Amniotic stem cell (primary cell): ENCODE measurements at places on chromosomes 1 and 21.

- DNase-seq: no peak
These were observed 48.9 kb downstream of the SYF2 start for GRCh38 chr1:25183126-25183980.

DNA sequence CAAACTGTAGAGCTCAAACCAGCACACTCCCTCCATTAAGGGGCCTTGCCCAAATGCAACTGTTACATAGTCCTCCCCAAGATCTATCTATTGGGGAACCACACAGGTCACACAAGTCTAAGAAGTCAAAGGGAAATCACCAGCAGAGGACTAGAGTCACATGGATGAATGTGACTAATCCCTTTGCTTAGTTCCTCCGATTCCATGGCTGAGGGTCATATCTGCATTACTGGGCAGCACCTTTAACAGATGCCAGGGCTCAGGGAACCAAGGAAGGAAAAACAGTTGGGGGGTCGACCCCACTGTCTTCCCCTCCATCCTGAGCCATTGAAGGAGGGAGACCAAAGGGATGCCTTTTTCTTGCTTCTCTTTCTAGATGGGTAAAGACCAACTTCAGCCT lies 23.4 kb upstream of the SMYD3 start:
- no peak for DNase-seq

GRCh38 chr1:28170001-28170596 lies 6.4 kb downstream of the PTAFR start:
- no peak for DNase-seq

- no peak for DNase-seq
These were observed 103.2 kb downstream of the PKN2 start for GRCh38 chr1:88787023-88787903.

DNA sequence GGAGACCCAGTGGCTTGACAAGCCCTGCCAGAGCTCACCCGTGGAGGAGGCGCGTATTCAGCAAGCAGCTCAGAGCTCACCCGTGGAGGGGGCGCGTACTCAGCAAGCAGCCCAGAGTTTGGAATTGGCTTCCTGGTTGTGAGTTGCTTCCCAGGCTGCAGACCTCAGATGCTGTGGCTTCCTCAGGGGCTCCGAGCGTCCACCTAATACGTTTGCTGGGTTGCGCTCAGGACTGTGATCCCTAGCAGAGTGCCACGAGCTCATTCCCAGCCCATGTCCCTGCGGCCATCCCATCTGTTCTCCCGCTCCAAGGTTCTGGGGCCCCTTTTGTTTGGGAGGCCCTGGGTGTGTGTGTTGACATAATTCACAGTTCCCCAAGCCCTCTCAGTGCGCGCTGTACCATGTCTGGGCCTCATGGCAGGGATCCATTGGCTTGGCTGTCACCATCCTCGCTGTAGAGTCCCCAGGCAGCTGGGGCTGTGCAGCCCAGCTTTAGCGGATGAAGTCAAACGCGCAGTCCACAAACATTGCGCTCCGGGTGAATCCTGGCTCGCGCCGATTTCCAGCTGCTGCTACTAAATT lies 3.6 kb downstream of the AJAP1 start:
- DNase-seq: no peak

DNA sequence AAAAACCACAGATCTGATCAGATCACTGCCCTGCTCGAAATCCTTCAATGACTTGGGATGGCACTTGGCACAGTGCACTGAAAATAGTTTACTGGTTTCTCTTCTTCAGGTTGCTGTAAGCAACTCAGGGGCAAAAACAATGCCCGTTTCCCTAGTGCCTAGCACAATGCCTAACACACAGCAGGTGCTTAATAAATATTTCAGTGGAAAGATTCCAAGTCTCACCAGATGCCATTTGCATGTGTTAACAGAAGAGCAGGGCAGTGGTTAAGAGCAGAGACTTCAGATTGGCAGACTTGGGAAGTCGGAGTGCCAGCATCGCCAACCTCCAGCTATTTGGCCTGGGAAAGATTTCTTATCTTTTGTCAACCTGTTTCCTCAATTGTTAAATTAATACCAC lies 10.9 kb upstream of the METTL25B start:
- DNase-seq: no peak

DNA sequence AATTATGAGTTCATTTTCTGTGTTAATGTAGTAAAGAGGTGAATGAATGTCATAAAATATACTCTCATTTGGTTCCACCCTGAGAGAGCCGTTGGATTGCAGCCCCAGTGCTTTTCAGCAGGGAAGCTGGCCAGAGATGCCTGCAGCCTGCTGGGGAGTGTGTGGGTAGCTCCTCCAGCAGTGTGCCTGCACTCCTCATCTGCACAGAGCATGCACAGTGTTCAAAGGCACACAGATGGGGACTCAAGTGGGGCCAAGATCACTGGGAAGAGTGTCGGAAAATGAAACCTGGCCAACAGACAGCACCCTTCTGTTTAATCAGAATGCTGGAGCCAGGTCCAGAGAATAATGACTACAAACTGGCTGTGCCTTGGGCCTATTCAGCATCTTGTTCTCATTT lies 206.8 kb downstream of the ST6GALNAC3 start:
- no peak for DNase-seq

DNA sequence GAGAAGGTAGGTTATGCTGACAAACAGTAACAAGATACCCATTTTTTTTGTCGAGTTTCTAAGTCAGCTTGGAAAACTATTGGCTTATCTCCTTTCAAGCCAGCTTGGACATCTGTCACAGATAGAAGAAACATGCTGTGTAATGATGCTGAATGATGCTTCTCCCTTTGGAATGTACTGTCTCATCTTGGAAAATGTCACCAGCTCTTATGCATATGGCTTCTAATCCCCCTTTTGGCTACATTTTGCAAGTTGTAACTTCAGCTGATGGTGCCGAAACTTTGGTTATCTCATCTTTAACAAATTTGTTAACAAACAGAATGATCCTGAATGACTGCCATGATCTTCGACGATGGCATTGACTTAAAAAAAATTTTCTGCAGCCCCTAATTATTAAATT lies 68.8 kb upstream of the ST6GALNAC3 start:
- DNase-seq: no peak

GRCh38 chr1:76303340-76303717 lies 228.8 kb downstream of the ST6GALNAC3 start:
- no peak for DNase-seq

DNA sequence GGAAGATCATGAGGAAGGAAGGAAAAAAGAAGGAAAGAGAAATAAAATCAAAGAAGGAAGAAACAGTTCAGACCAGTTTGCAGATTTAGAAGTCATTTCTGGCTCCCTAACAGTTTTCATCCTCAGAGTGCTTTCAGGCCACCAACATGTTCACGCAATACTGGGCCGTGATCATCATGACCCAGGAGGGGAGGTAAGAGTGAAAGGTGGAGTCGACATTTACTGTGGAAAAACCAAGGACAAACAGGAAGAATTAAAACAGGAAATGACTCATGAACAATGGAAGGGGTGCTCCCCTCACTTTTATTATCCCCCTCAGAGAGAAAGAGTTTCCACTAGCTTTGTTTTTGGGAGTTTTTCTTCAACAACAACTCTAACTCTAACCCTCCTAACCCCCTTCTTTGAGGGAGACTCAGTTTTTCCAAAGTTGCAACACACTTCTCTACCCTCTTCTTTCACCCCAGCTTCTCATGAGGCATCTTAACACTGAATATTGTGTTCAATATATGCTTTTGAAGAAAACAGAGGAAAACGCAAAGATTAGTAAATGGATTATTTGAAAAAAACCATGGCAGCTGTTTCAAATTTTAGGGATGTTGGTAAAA lies 60.4 kb downstream of the VANGL2 start:
- no peak for DNase-seq

DNA sequence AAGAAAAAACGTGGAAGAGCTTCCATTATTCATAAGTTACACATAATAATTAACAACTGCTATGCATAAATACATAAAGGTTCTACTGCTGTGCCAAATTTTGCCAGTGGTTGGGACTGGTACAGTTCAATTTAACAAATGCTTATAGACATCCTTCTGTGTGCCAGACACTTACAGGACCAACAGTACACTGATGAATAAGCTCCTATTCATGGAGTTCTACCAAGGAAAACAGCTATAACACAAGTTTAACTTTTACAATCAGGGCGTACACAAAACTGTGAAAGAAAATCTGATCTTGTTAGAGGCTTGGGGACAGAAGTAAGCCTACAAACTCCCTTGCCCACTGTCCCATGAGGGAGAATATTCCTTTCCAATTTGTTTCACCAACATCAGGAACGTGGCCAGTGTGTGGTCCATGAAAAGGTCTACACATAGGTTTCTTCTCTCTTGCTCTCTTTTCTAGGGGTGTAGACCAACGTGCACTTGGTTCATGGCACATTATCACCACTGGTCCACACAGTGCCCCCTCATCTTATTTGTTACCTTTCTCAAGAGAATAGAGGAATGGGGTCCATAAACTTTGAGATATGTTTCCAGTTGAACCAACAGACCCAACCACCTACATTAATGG lies 10.1 kb downstream of the NRIP1 start:
- no peak for DNase-seq
